ENCODE measurements at places on chromosomes 3 and 15. TPM values are rescaled to one million over a fixed set of nuclear protein-coding genes. Genes with fewer than 3 reads are reported as not detected.

DNA sequence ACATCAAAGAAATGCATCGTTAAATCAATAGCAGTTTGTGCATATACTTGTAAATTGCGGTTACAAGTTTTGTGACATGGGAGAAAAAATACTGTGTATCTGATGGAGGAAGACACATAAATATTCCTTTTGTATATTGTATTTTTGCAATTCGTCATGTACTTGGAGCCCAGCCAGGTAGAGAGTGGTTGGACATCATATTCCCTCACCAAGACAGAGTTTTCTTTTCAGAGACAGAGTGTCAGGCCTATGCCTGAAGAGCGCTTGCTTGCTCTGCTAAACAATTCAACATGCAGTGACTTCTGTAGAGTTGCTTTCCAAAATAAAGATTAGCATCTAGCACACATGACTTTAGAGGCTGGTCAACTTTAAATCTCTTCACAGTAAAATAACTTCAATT, 24.8 kb upstream of the MEIS2 start:
- no peak for DNase-seq

PCBP4 gene
- 24.0 TPM for polyA plus RNA-seq

IL17RD gene
- polyA plus RNA-seq: 0.87 TPM

GRCh38 chr3:29011441-29011840, 269.4 kb upstream of the RBMS3 start:
- DNase-seq: no peak

DNA sequence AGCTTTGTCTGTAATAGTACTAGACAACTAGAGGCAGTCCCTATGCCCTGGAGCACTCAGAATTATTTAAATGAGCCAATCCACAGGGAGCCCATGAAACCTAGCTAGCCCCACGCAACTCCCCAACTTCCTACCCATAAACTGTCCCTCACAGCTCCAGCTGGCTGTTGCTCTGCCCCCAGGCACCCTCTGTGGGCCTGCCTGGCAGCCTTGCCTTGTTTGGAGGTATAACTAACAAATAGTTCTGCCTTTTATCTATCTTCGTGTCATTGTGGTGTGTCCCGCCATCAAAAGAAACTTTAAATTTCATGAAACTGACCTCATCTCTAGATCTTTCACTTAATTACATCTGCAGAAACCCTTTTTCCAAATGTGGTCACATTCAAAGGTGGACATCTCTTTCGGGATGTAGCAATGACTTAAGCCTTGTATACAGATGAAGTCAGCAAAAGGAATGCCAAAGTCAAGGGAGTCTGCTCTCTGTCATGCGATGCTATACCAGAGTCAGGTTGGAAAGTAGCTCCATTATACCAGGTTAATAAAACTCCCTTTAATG, 1.8 kb upstream of the RTP3 start:
- DNase-seq: no peak

- peak; percentile 70 for DNase-seq
These were observed 130.5 kb upstream of the EIF1B start for GRCh38 chr3:40179016-40179415.

Data from small intestine (tissue), 16 donors.